ENCODE measurements at places on chromosomes 13 and 19.

DNA sequence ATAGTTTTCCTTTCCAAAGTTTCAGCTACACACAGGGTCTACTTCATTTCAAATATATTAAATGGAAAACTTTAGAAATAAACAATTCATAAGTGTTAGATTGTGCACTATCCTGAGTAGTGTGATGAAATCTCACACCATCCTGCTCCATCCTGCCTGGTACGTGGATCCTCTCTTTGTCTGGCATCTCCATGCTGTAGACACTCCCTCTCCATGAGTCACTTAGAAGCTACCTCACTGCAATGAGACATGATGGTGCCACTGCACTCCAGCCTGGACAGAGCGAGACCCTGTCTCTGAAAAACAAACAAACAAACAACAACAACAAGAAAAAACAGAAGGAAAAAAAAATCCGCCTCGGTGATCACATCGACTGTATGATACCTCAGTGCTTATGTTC is 191.8 kb downstream of the PCCA start:
- DNase-seq: no peak

GRCh38 chr13:40994581-40995230 is 24.4 kb downstream of the ELF1 start:
- no peak for DNase-seq

DNA sequence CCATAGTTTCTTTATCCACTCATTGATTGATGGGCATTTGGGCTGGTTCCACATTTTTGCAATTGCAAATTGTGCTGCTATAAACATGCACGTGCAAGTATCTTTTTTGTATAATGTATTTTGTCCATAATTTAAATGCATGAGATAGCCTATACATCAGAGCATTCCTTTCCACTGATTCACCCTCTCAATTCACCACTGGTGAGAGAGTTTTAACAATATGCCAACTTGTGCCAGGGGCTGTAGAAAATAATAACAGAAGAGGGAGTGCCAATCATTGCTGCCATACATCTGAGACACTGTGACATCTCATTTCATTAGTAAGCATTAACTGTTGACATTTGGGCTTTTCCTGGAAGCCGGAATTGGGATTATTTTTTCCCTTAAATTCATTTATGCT is 125.1 kb downstream of the RAP2A start:
- DNase-seq: no peak

DNA sequence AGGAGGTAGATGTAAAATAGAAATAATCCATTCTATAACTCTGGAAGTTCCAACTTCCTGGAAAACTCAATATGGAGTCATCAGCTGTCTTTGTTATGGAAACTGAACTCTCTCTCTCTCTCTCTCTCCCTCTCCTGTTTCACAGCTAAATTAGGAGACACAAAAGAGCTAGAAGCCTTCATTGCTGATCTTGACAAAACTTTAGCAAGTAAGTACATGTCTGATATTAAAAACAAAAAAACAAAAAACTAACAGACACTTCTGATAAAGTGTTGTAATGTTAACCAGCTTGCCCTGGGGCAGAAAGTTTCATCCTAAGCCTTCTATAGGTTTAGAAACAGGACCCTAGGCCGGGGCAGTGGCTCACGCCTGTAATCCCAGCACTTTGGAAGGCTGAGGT is 11.3 kb downstream of the RGCC start:
- DNase-seq: no peak

GRCh38 chr13:113559061-113559460 is 25.5 kb upstream of the TFDP1 start:
- no peak for DNase-seq

DNA sequence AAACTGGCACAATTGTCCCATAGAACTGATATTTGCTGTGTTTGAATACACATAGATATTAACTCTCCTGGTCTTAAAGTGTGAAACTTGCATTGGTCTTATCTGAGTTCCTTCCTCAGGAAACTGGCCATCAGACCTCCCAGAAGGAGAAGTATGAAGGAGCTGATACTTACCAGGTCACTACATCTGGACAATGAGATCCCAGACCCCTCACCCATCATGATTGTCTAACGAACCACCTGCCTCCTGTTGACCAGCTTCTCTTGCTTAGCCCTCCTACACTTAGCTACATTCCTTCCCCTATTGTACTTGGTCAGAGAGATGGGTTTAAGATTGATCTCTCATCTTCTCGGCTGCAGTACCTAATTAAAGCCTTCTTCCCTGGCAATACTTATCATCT is 413.3 kb downstream of the KCTD12 start:
- no peak for DNase-seq
